ENCODE measurements at places on chromosomes 16 and 17.

DNA sequence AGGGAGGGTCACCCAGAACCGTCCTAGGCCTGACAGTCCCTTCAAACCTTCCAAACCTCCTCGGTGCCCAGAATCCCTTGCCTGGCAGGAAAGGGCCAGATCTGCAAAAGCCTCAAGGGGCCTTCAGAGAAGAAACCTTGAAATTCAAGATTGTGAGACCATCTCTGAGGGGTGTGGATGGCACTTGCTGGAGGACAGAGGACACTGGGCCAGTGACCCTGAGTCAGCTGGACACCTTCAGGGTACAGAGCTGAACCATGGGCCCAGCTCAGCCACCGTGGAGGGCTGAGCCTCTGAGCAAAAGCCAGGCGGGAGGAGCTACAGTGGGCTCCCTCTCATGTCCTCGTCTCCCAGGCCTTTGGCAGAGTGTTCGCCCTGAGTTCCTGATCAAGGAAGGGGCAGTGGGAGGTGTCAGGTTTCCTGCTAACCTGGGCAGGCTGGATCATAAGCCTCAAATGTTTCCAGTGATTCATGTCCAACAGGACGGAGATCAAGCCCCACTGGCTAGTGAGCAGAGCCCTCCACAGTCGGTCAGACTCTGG lies 3.0 kb downstream of the PDILT start:
- no peak for DNase-seq

- peak; percentile 18 for DNase-seq
Measured at GRCh38 chr17:1714980-1715802, 5.0 kb upstream of the TLCD2 start.

GRCh38 chr16:58021661-58022551 lies 3.6 kb upstream of the MMP15 start:
- no peak for DNase-seq

GRCh38 chr17:15087946-15088345 lies 177.2 kb downstream of the PMP22 start:
- no peak for DNase-seq

- DNase-seq, result no peak
Measured at GRCh38 chr17:39653662-39654331, 11.4 kb upstream of the TCAP start.

GRCh38 chr17:14739656-14740431 lies 439.0 kb downstream of the HS3ST3B1 start:
- no peak for DNase-seq

- no peak for DNase-seq
Measured at GRCh38 chr16:74942977-74943918, 41.7 kb downstream of the WDR59 start.

DNA sequence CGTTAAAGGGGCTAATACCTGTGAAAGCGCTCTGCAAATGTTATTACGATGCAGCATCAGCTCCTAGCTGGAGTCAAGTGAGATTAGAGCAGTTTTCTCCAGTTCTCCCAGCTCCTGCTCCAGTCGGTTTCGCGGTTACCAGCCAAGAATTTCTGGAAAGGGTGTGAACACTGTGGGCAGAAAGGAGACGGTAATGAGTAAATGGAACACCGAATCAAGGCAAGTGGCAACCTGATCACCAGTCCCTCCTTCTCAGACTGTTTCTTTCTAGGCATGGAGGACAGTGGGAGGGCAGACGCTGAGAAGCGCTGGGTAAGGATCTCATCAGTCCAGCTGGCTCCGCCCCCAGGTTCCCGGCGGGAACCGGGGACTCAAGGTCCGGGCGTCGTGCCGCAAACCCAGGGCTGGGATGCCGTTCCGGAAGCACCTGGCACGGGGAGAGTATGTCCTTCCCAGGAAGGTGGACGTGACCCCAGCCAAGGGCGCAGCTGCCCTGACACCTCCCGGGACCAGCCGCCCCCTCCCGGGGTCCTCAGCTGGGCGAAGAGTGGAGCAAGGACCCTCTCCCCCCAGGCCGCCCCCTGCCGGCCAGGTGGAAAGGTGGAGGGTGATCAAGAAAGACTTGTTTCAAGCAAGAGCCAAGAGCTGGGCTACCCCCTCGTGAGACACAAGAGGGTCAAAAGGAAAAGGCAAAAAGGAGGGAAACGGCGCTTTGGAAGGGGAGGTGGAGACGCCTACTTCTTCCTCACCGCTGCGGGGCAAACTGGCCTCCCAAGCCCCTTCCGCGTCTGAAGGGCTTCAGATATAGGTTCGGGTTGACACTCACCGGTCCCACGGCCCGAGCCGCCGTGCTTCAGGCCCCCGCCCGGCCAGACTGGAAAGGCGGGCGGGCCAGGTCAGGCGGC lies 481 bp downstream of the MYO19 start:
- no peak for DNase-seq

GRCh38 chr16:85285681-85286065 lies 173.4 kb upstream of the CIBAR2 start:
- no peak for DNase-seq

DNA sequence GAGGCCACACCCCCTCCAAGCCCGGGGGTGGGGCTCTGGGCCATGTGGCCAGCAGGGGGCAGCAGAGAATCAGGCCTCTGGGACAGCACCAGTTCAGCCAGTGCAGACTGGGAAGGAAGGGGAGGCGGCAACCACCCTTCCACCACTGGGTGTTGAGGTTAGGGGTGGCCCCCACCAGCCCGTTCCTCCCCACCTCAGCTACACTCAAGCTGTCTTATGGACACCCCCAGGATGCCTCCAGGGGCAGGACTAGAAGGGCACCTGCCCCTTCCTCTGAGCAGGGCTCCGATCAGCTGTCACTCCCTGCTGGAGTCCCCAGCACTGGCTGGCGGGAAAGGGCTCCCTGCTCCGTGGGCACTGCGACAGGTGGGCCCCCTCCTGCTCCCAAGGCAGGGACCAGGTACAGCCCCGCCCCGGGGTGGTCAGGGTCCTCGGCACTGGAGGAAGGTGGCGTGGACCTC lies 21.8 kb downstream of the KATNB1 start:
- peak; percentile 21 for DNase-seq

DNA sequence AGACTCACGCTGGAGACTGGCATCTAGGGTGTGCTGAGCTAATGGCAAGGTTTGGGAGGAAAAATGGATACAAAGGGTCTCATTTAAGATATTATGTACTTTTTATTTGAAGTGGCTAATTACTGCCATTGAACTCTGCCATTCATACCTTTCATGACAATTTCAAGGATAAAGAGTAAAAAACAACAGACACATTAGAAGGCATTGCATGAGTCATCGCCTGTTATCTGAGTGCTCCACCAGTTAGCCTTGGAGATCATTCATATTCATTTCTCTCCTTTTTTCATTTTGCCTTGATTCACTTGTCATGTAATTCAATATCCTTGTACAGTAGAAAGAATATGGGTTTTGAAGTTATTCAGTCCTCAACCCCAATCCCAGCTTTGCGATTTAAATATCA lies 109.5 kb downstream of the CDH8 start:
- DNase-seq, result no peak

DNA sequence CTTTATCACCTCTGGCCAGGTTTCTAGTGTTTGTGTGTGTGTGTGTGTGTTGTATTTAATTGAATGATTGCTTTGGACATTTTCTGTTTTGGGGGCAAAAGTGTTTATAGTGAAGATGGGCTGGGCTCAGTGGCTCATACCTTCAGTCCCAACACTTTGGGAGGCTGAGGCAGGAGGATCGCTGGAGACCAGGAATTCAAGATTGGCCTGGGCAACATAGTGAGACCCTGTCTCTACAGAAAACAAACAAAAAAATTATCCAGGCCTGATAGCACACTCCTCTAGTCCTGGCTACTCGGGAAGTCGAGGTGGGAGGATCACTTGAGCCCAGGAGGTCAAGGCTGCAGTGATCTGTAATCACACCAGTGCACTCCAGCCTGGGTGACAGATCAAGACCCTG lies 37.5 kb downstream of the RPA1 start:
- DNase-seq, result no peak

- no peak for DNase-seq
Measured at GRCh38 chr17:8062435-8062806, 23.6 kb downstream of the ALOX15B start.

DNA sequence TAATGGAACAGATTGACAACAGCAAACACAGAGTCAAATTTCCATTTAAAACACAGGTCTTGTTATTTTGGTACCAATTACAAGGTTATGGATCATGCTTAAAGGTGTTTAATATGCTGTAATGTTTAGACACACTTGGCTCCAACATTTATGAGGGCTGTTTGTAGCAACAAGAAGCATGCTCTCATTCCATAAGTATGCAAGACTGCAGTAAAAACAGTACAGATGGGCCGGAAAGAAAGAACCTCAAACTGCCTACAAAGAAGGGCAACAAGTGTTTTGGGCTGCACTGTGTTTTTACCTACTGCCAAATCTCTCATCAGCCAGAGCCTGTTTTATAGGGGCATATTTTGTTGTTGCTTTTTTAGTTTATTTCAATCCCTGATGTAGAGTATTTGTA lies 100.5 kb upstream of the HS3ST3A1 start:
- no peak for DNase-seq

GRCh38 chr17:42438600-42439567 lies 15.8 kb upstream of the CAVIN1 start:
- no peak for DNase-seq

- no peak for DNase-seq
Measured at GRCh38 chr16:25080420-25081131, 31.0 kb upstream of the LCMT1 start.

- DNase-seq, result no peak
Measured at GRCh38 chr17:41678907-41679739, 9.6 kb upstream of the EIF1 start.

DNA sequence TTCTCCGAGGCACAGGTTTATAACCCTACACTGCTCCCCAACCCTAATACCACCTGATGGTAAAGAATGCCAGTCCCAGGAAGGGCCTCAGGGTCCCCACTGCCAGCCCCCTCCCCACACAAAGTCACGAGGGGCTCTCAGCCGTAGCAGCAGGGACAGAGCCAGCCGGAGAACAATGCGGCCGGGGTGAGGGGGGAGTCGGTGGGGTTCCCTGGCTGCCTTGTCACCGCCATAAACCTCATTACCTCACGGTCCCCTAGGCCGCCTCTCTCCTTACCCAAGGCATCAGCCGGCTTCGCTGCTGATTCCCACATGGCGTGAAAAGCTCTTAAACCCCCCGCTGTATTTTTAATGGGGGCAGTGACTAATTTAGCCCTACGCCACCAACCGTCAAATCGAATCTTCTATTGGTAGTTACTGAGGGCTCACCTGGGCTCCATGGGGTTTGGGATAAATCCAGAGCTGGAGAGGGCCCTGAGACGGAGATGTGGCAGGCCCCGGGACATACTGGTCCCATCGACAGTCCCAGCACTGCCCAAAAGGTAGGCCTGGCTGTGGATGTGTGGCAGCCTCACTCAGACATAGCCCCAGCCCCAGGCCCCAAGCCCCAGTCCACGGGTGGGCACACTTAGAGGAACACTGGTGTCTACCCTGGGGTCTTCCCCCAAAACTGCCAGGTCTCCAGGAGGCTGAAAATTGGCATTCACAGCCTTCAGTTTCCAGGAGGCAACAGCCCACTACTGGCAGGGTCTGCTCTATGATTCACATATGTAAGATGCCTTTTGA lies 115.3 kb downstream of the C16orf78 start:
- no peak for DNase-seq
